Fibroblast of upper back skin (primary cell): ENCODE measurements at places on chromosomes 5 and 9.

DNA sequence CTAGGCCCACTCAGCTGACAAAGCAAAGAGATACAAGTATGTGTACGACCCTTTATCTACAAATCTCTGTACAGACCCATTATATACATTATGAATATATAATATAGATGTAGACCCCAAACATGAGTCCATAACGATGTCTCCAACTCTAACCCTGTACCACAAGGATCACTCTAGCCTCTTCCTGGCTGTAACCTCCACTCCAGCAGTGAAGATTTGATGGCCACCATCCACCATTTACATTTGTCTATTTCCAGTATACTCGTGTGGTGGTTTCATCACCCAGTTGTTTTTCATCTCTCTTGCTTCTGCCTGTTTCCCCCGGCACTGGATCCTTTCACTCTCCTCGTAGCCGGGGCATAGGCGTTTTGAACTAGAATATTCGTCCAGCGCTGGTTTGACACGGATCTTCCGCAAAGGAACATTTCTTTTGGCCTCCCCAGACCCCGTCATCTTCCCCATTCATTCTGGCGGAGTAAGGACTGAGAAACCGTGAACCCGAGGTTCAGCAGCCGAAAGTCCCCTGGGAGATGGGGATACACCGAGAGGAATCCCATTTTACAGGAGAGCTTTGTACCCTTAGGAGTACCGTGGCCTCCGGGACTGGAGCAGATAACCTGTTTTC is 828 bp upstream of the TRIO start:
- no peak for DNase-seq

DNA sequence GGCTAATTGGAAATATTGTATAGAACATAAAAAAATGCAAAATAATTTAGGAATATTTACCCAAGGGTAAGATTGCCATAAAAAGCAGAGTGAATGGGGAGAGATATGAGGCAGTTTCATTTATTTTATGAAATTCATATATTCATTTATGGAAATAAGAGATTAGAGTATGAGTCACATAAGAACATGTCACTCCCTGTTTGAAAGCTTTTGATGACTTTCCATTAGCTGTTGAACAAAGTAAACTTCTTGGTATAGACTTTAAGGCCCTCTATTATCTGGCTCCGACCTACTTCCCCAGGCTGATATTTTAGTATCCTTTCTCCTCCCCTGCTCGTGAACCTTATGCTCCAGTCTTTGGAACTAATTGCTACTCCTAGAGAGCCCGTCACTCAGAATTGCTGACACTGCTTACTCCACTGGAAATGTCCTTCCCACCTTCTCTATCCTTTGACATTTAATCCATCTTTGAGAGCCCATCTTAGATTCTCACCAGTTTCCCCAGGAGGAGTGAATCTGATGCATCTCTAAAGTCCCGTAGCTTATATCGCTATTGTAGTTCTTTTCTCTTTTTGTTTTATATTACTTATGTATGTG is 8.9 kb upstream of the ACTBL2 start:
- no peak for DNase-seq

- DNase-seq, result peak; percentile 80
These were observed 72.9 kb downstream of the BAAT start for GRCh38 chr9:101311758-101312420.

- DNase-seq, result peak; percentile 15
These were observed 93.7 kb upstream of the DAP start for GRCh38 chr5:10854506-10855277.

- DNase-seq, result no peak
These were observed at the start of gene FCN1 for GRCh38 chr9:134917431-134918373. TSS of gene FCN1 (minus strand) at chr9:134917912. CDS start at chr9:134917871, 41 bp downstream.

DNA sequence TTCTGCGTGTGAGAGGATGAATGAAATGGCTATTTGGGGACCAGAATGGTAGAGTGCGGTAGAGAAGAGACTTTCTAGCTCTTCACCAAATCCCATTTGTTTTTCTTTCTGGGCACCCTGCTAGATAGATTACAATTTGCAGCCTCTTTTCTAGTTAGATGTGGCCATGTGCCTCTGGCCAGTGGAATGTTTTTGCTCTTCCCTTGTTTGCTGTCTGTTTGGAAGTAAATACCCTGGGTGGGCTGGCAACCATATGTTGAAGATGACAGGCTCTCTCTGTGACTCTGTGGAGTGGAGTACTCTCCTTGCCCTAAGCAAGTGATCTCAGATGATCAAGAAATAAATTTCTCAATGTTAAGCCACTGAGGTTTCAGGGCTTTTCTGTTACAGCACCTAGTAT is 12.9 kb downstream of the GNG10 start:
- no peak for DNase-seq

DNA sequence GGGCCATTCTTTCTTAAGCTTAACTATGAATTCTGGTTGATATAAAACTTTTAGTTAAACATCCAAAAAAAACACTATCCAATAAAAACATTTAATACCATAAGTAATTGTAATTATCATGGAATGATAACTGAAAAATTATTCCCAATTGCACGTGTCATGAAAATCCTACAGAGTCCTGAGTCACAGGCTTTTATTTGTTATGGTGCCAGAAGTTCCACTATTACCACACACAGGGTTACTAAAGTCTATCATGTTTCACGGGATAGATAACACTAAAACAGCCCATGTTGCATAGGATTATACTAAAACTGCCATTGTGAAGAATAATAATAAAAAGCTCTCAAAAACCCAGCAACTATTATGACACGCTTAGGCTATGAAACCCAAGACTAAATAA is 1381.8 kb downstream of the EFNA5 start:
- DNase-seq, result peak; percentile 29
